ENCODE measurements at places on chromosomes 3 and 15. TPM values are rescaled to one million over a fixed set of nuclear protein-coding genes. Genes with fewer than 3 reads are reported as not detected.

DNA sequence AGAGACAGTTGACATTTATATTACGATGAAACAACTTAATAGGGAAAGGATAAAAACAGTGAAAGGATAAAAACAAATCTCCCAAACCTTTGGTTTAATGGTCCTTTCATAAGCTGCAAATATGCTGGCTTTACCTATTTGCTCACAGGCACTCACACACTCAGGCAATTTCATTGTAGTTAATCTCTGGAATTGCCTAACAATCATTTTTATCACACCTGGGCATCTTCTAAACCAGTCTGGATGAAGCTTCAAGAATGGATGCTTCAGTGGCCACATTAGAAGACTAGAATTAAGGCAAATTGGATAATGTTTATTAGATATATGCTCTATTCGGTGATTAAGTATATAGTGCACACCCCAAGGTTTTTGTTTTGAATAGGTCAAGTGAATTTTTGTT, 13.5 kb downstream of the OSBPL10 start:
- DNase-seq: no peak

DNA sequence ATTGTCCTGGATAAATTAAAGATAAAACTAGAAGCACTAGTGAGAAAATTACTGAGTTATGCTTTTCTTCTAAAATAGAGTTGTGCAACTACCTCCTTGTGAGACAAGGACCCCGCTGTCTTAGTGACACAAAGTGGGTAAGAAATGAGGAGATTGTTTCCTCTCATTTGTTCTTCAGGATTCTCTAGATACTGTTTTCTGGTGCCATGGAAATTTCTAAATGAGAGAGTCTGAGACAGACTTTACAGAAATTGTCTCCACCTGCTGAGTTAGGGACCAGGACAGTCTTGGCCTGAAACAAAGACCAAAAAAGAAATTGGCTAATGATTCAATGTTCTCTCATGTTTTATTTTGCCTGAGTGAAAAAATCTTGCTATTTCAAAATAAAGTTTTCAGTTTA, 427.5 kb downstream of the TUSC7 start:
- DNase-seq: no peak

The TFG gene
- 151 TPM for polyA plus RNA-seq

GRCh38 chr15:31171731-31172130, 70.2 kb upstream of the TRPM1 start:
- DNase-seq: no peak

The ERICH6 gene
- polyA plus RNA-seq: not detected

The BAHD1 gene
- polyA plus RNA-seq: 7.8 TPM

The TBC1D23 gene
- polyA plus RNA-seq: 17.4 TPM

DNA sequence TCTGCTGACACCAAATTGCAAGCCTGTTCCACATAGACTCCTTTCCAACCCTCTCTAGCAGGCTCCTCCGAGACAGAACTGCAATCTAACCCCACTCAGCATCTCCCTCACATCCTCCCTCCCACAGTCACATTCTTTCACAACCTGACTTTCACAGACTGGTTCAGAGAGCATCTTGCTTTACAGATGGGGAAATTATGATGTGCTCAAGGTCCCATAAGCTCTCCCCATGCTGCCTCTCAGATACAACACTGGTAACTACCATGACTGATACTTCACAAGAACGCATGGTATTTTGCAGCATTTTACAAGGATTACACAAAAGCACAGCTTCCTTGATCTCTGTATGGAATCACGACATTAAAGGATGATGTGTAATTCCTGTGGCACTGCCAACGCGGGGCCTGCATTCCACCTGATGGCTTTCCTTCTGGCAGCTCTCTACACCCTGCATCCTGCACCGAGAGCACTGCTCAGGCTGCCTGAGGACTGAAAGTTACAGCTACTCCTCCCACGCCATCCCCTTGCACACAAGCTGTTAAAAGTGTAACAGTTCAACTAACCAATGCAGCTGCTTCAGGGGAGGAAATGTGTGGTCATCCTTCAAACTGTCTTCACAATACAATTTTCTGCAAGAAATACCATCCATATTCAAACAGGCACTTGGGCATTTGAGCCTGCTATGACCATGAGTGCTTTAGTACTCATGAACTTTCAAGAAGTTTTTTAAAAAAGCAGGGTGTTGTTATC, 27.6 kb downstream of the TBC1D2B start:
- DNase-seq: no peak

- no peak for DNase-seq
Observed at GRCh38 chr3:197482001-197482400, 73.8 kb downstream of the BDH1 start.

The FANCD2OS gene
- not detected for polyA plus RNA-seq

GRCh38 chr3:190017521-190018288, 103.0 kb downstream of the P3H2 start:
- DNase-seq: peak; percentile 60

DNA sequence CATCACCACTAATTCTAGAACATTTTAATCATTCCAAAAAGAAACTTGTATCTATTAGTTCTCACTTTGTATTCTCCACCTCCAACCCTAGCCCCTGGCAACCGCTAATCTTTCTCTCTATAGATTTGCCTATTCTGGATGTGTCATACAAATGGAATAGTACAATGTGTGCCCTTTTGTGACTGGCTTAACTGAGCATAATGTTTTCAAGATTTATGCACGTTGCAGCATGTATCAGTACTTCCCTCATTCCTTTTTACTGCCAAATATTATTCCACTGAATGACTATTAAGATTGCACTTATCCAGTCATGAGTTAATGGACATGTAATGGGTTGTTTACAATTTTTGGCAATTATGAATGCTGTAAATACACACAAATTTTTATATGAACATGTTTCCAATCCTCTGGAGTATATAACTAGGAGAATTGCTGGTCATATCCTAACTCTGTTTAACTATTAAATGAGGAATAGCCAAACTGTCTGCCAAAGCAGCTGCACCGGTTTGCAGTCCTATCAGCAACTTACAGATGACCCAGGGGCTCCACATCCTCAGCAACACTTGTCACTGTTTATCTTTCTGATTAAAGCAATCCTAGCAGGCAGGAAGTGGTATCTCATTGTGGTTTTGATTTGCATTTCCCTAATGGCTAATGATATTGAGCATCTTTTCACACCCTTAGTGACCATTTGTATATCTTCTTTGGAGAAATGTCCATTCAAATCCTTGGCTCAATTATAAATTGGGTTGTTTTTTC, 42.9 kb downstream of the DCUN1D1 start:
- peak; percentile 34 for DNase-seq

Data from foreskin keratinocyte (primary cell).